A172 (cell line): ENCODE measurements at places on chromosomes 1 and 21. TPM values are rescaled to one million over a fixed set of nuclear protein-coding genes. Genes with fewer than 3 reads are reported as not detected.

GRCh38 chr1:46575778-46576177 is 24.3 kb upstream of the KNCN start:
- no peak for DNase-seq

DNA sequence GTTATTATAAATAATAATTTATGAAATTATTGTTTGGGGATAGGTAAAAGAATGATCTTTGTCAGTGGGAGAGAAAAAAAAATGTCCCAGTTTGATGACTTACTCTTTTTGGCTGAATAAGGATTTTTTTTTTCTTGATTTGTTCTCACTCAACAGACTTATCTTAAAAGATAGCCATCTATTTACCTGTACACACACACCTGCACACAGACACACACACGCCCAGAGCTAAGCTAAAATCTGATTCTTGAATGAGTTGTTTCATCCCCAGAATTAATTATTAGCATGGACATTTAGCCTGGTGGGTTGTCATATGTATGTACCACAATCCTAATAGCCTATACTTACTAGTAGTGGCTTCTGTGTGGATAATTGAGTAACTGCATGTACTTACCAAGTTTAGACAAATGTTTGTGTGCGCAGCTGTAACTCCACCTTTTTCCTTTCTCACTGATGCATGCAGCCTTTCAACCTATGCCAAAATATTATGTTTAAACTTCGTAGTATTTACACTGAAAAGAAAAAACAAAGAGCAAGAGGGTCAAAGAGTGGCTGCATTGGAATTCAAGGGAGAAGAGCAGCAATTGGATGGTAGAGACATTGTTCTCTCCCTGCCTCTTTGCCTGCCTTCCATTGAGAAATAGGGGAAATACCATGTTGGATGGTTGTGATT is 174.3 kb downstream of the ADGRL2 start:
- DNase-seq: no peak

DNA sequence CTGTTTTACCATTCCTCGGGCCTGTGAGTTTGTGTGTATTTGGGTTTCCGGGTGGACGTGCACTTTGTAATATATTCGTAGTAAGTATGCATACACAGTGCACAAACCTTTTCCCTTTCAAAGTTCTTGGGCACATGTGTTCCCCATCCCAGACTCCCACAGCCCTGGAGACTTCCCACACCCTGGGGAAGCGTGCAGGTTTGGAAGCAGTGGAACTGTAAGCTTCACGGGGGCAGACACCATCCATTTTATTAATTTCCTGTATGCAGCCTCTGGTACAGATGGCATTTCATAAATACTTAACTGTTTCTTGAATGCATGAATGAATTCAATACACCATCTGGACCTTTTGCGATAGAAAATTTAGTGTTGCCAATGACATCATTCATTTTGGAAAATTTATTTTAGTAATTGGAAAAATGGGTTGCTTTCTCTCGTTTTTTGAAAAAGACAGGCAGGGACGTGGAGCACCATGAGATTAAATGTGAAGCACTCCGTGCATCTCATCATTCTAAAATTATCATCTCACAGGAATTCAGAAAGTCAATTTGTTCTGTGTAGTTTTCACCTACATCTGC is 10.8 kb downstream of the ETS2 start:
- no peak for DNase-seq

GRCh38 chr1:156176610-156177210 is 17.2 kb upstream of the SLC25A44 start:
- DNase-seq: no peak

GRCh38 chr1:204128464-204128963 is 23.3 kb downstream of the ETNK2 start:
- no peak for DNase-seq

DNA sequence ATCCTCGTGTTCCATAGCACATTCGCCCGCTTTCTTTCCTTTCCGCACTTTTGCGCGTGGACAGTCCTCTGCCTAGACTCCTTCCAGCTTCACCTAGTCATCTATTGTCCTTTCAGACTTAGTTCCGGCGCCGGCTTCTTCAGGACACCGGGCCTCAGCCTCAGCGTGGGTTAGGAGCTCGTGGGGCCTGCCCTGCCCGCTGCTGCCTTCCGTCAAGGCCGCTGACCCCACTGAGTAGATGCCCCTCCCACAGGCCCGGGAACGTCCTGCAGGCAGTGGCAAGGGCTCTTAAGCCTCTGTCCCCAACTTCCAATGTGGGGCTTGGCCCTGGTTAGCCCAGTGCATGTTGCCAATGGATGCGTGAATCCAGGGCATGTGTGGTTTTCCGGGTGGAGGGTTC is 11.4 kb downstream of the DMRTB1 start:
- DNase-seq: no peak

GRCh38 chr1:182029002-182029378 is 32.5 kb downstream of the ZNF648 start:
- DNase-seq: no peak

DNA sequence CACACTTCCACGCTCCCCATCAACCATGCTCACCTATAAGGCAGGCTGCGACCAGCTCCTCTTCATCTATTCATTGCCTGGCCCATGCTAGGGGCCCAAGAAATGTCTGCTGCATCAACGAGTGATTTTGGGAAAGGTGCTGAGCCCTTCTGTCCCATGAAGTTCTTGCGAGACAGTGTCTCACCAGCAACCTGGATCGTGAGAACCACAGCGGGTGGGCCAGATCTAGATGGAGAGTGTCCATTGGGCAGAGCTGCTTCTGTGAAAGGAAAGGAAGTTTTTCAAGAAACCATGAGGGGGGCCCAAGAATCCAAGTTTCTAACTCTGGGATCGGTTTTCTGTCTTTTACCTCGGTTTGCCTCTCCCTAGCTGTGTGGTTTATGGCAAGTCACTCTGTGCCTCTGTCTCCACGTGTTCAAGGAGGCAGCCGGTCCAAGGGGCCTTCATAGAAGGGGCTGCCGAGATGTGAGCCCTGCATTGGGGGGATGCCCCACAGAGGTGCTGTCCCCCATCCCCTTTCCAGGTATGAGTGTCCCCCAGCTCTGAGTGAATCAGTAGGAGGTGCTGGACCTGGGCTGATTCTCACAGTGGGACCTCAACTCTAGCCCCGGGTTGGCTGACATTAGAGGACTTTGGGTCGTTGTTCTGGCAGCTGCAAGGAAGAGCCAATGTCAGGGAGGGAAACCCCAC is 8.3 kb upstream of the PADI1 start:
- DNase-seq: no peak

DNA sequence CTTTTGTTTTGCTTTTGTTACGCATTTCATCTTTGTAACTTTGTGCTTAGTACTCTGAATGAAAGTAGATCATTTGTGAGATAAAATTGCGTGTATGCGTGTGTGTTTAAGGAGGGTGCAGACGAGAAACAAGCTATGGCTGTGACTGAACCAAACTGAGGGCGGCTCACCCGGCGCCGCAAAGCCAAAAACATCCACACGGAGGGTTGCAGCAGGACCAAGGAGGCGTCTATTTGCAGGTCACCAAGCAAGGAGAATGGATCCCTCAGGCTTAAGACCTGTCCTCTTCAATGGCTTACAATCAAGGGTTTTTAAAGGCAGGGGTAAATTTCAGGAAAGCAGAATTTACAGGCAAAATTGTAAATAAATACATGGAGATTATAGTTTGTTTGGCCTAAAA is 12.8 kb downstream of the GCSAML start:
- DNase-seq: no peak

DNA sequence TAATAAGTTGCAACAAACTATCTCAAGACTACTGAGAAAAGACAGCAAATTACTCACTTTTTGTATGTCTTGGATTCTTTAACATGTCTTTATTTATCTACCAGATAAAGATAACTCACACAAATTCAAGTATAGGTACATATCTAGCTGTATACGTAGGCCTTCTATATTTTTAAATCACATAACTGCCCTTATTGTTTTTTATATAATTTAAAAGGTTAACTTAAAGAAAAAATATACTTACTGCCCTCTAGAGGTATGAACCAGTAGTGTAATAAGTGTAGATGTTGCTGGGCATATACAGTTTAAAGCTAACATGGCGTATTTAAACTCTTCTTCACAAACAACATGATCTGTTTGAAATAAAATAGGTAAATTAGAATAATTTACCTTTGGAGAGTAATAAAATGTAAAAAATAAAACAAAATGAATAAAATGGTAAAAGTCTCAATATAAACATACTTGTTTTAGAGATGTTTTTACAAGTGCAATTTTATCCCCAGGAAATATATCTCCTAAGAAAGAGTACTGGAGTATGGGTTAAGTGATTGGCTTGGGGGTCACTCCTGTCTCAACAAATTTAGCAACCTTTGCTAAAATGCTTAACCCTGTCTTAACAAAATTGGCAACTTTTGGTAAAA is 235.2 kb downstream of the KCNT2 start:
- peak; percentile 38 for DNase-seq

- peak; percentile 84 for DNase-seq
Measured at GRCh38 chr1:154791292-154792166, 78.6 kb downstream of the KCNN3 start.

DNA sequence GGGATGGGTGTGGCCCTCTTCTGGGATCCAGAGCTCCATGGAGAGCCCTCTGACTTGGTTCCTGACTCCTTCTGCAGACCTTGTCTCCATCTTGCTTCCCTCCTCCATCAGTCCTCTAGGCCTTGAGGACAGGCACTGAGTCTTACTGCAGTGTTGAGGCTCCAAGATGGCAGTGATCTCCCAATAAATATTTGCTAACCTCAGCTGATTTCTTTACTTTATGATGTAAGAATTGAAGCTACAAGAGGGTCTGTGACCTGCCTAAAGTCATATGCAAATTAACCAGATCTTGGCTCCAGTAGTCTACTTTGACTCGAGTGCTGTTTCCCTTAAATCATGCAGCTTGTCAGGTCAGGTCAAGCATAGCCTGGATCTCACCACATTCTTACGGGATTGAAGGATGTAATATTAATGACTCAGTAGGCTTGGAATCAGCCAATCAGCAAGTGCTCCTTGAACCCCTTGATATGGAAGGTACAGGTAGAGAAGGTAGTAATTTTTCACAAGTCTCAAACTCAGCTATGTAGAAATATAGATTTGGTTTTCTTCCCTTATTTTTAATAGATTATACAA is 93.0 kb downstream of the CLIC6 start:
- no peak for DNase-seq

- DNase-seq: no peak
Measured at GRCh38 chr1:92095874-92096273, 15.7 kb downstream of the BTBD8 start.

DNA sequence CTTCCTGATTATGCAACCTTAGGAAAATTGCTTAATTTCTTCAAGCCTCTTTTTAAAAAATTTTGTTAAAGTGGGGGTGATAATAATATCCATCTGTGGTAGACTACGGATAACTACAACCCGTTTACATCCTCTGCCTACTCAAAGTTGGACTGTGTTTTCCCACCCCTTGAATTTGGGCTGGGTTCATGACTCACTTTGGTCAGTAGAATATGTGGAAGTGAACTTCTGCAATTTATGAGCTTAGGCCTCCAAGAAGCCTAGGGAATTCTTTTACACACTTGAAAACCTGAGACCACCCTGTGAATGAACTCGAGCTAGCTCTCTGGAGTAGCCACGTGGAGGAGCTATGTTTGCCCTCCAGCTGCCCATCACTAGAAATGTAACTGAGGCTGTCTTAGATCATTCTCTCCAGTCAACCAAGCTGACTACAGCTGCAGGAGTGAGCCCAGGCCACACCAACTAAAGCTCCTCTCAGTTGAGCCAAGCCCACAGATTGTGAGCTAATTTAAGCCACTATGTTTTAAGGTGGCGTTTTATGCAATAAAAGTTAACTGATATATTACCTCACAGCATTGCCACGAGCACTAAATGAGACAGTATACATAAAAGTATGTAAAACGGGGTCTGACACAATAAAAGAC is 29.6 kb upstream of the CACHD1 start:
- DNase-seq: no peak

RHBG gene
- total RNA-seq: not detected in 2 replicates

ISG15 gene
- total RNA-seq: 63.5 and 100.0 TPM in 2 replicates

FBXO2 gene
- 1.3 and 1.9 TPM in 2 replicates for total RNA-seq

GPR161 gene
- total RNA-seq: 26.0 and 26.1 TPM in 2 replicates

SAMD11 gene
- 37.0 and 62.7 TPM in 2 replicates for total RNA-seq

KCNE1 gene
- total RNA-seq: 0.21 TPM in 1 of 2 replicates, not detected in the other

ZNF281 gene
- total RNA-seq: 17.1 and 19.1 TPM in 2 replicates

SMPDL3B gene
- 1.5 TPM in 1 of 2 replicates, not detected in the other for total RNA-seq

RAB25 gene
- 0.12 TPM in 1 of 2 replicates, not detected in the other for total RNA-seq
